ENCODE measurements at places on chromosomes 11 and 22. TPM values are rescaled to one million over a fixed set of nuclear protein-coding genes. Genes with fewer than 3 reads are reported as not detected.

The C11orf91 gene
- 0.12 TPM for polyA plus RNA-seq

The PHLDA2 gene
- 16.2 TPM for polyA plus RNA-seq

The MS4A14 gene
- polyA plus RNA-seq, result not detected

The RGL4 gene
- polyA plus RNA-seq, result not detected

The CCDC87 gene
- 0.11 TPM for polyA plus RNA-seq

The SLC7A4 gene
- 0.08 TPM for polyA plus RNA-seq

The GRK3 gene
- polyA plus RNA-seq, result 1.8 TPM

All from fibroblast of lung (primary cell).